Forelimb muscle (tissue), 1 donor: ENCODE measurements at places on chromosomes 7 and 10. TPM values are rescaled to one million over a fixed set of nuclear protein-coding genes. Genes with fewer than 3 reads are reported as not detected.

The HOXA11 gene
- 1.2 TPM for polyA plus RNA-seq

The SLC18A3 gene
- polyA plus RNA-seq, result not detected

The FOXP2 gene
- 10.3 TPM for polyA plus RNA-seq

The WNT8B gene
- polyA plus RNA-seq, result 0.10 TPM

The ARHGAP22 gene
- polyA plus RNA-seq, result 1.3 TPM

The AKR1C8 gene
- not detected for polyA plus RNA-seq

The LRRC61 gene
- polyA plus RNA-seq, result 6.8 TPM

The LIPF gene
- not detected for polyA plus RNA-seq

The ICA1 gene
- 4.6 TPM for polyA plus RNA-seq

The PNLIPRP2 gene
- polyA plus RNA-seq, result 0.25 TPM

The OR2A42 gene
- polyA plus RNA-seq, result 0.34 TPM

The GPR15LG gene
- polyA plus RNA-seq, result not detected

The EBLN1 gene
- polyA plus RNA-seq, result not detected

The HOXA2 gene
- polyA plus RNA-seq, result 3.1 TPM

The NIPSNAP2 gene
- 107 TPM for polyA plus RNA-seq

The AGFG2 gene
- polyA plus RNA-seq, result 10.4 TPM

The KCP gene
- 1.9 TPM for polyA plus RNA-seq

The UCN3 gene
- not detected for polyA plus RNA-seq

The CDHR3 gene
- polyA plus RNA-seq, result 22.2 TPM

The TMED4 gene
- 94.3 TPM for polyA plus RNA-seq

The SFTPA1 gene
- not detected for polyA plus RNA-seq

The SCIN gene
- polyA plus RNA-seq, result 0.34 TPM

The MAP3K8 gene
- 2.4 TPM for polyA plus RNA-seq

The RARRES2 gene
- polyA plus RNA-seq, result 47.9 TPM

The KLF14 gene
- 1.1 TPM for polyA plus RNA-seq

The CPA1 gene
- polyA plus RNA-seq, result 6.5 TPM

The SOSTDC1 gene
- 10.2 TPM for polyA plus RNA-seq
